ENCODE measurements at places on chromosomes 3 and 15.
A peak's percentile ranks its signal among the peaks of the same experiment; 100 is the strongest.

- H3K27ac ChIP-seq: no peak overlapping the region
- DNase-seq: no peak
- H3K36me3 ChIP-seq: no peaks in the 10 kb centered on the region
- no peaks in the 10 kb centered on the region for H3K27me3 ChIP-seq
- no peaks in the 10 kb centered on the region for H3K4me1 ChIP-seq
- H3K4me3 ChIP-seq: no peak overlapping the region
These were observed 420.0 kb downstream of the ROBO2 start for GRCh38 chr3:77459926-77460325.

DNA sequence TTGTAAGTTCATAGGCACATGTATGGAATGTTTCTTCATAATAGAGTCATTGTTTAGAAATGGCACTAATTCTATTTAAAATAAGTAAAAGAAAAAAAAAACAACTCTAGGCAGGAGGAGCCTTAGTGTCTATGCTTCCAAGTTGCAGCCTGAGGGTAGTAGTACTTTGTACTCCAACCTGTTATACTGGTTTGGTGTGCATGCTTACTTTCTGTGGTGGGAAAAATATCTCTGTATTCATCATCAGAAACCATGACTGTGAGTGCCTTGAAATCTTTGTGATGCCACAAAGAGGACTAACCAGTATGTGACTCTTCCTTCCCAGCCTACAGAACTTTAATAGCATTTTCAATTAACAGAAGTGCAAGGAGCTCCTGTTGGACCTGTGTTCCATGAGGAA, 4.4 kb downstream of the NAALADL2 start:
- H3K27me3 ChIP-seq: no peaks in the 10 kb centered on the region
- H3K4me3 ChIP-seq: no peak overlapping the region
- no peaks in the 10 kb centered on the region for H3K36me3 ChIP-seq
- no peak overlapping the region for H3K27ac ChIP-seq

- no peaks in the 10 kb centered on the region for H3K27me3 ChIP-seq
- H3K36me3 ChIP-seq: no peaks in the 10 kb centered on the region
- H3K27ac ChIP-seq: peak overlapping the region; percentile 98
These were observed 108.9 kb upstream of the KLF13 start for GRCh38 chr15:31217566-31218270.

- no peak for DNase-seq
- H3K36me3 ChIP-seq: no peaks in the 10 kb centered on the region
- no peaks in the 10 kb centered on the region for H3K4me1 ChIP-seq
These were observed 313.7 kb upstream of the COL8A1 start for GRCh38 chr3:99324636-99325203.

DNA sequence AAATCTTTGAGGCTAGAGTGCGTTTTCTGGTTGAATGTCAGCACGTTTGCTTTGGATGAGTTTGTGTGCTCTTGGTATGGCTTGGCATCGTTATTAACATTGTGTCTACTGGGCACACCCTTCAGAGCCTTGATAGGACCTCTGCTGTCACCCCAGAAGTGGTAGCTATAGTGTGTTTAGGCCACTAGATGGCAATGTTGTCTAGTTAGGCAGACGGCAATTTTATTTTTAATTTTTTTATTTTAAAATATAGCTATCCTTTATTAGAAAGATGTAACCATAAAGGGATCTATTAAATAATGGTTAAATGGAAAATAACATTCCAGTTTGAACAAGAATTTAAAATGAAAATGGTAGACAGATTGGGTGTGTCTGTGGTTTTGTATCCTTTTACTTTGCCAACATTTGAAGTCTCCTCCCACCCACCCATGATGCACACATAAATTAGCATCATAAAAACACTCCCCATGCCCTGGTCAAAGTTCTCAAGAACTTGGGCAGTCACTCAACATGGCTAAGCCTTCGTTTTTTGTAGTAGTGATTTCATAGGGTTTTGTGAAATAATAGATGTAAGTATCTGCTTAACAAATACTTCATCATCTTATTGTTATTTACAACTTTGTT, 200.7 kb downstream of the KCNH8 start:
- no peaks in the 10 kb centered on the region for H3K4me1 ChIP-seq
- DNase-seq: no peak
- no peaks in the 10 kb centered on the region for H3K36me3 ChIP-seq
- no peak overlapping the region for H3K27ac ChIP-seq
- no peaks in the 10 kb centered on the region for H3K27me3 ChIP-seq
- no peak overlapping the region for H3K4me3 ChIP-seq

GRCh38 chr3:19886404-19886803, 47.6 kb downstream of the EFHB start:
- H3K4me1 ChIP-seq: peaks cover 21% of the 10 kb centered on the region
- DNase-seq: no peak
- H3K36me3 ChIP-seq: no peaks in the 10 kb centered on the region

- H3K4me3 ChIP-seq: no peak overlapping the region
- no peaks in the 10 kb centered on the region for H3K4me1 ChIP-seq
- no peak for DNase-seq
- H3K36me3 ChIP-seq: no peaks in the 10 kb centered on the region
- H3K27me3 ChIP-seq: peaks cover 33% of the 10 kb centered on the region
These were observed 8.0 kb upstream of the OXTR start for GRCh38 chr3:8777201-8777977.

GRCh38 chr15:48253172-48253571, 47.1 kb downstream of the SLC12A1 start:
- no peak for DNase-seq
- H3K27me3 ChIP-seq: peaks cover 45% of the 10 kb centered on the region
- H3K27ac ChIP-seq: no peak overlapping the region
- no peaks in the 10 kb centered on the region for H3K36me3 ChIP-seq

DNA sequence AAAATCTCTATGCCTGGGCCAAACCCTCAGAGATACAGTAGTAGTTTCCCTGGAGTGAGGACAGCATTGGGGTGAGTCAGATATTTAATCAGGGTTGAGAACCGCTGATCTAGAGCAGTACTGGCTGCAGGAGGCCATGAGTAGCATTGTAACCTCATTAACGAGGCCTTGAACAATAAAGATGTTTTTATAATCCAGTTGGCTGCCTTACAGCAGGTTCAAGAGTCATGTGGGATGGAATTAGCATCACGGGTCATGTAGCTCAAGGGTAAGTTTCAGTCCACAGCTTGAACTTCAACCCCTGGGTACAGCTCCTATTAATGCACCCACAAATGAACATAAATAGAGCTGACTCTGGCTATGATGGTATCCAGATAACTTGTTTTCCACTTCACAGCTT, 5.1 kb downstream of the HPS3 start:
- no peak overlapping the region for H3K4me3 ChIP-seq
- no peaks in the 10 kb centered on the region for H3K27me3 ChIP-seq
- H3K27ac ChIP-seq: no peak overlapping the region
- DNase-seq: no peak
- no peaks in the 10 kb centered on the region for H3K36me3 ChIP-seq

Measured in left ventricle myocardium inferior (tissue), 1 donor.